ENCODE measurements at places on chromosomes 12 and 14.

DNA sequence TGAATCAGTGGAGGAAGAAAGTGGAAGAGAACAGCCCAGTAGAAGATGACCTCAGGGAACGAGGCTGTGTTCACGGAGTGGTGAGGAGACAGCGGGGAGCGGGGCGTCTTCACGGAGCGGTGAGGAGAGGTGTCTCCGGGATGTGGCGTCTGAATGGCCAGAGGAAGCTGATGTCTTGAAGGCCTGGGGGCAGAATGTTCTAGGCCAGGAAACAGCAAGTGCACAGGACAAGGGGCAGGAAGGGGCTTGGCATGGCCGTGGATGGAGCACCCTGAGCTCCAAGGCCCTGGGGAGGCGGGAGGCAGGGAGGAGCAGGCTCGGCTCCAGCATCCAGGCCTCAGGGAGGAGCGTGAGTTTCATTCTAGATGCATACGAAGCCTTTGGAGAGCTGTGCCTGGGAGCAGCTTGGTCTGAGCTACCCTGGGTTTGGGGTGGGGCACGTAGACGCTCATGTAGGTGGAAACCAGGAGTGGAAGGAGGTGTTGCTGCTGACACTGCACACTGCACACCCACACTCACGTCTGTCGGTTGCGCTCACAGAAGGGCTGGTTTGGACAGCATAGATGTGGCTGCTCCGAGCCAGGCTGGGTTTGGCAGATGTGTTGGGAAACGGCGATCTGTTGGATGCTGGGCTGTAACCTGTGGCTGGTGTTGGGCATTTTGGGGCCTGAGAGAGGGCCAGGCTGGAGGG lies 131.6 kb downstream of the ADGRD1 start:
- DNase-seq, result no peak

GRCh38 chr12:69415471-69416275 lies 54.5 kb upstream of the FRS2 start:
- DNase-seq, result no peak

DNA sequence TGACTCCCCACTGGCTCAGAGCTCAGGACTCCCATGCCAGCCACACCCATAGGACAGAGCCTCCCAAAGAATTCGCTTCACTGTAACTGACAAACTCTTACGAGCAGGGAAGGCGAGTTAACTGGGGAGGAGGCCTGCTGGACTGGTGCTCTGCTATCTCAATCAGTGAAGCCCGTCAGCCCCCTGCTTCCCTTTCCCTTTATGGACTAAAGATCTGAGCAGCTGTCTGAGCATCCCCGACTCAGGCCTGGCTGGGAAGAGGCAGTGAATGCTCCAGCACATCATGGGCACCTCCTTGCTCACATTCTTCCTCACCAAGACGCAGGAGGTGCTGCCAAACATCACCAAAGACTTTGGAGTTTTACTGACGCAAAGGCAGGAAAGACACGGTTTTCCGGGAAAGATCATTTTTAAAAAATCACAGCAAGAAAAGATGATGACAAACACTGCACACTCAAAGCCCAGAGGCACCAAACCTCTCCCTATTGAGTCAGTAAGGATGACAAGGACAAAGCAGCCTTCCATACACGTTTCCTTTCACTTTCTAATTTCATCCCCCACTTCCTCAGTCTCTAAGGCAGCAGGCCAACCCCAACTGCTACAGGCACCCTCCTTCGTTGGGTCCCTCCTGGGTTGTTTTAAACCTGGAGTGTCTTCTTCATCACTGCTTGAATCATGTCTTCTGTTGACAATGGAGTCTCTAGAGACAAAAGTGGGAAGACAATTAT lies 45.0 kb upstream of the P2RX7 start:
- DNase-seq, result no peak

- no peak for DNase-seq
Measured at GRCh38 chr12:64694130-64695040, 64.8 kb downstream of the GNS start.

GRCh38 chr12:52007158-52007921 lies 594 bp downstream of the TAMALIN start:
- DNase-seq, result no peak

- DNase-seq, result no peak
Measured at GRCh38 chr12:31820832-31821231, 92.0 kb upstream of the AMN1 start.

GRCh38 chr12:116133149-116133548 lies 144.3 kb downstream of the MED13L start:
- DNase-seq, result no peak

DNA sequence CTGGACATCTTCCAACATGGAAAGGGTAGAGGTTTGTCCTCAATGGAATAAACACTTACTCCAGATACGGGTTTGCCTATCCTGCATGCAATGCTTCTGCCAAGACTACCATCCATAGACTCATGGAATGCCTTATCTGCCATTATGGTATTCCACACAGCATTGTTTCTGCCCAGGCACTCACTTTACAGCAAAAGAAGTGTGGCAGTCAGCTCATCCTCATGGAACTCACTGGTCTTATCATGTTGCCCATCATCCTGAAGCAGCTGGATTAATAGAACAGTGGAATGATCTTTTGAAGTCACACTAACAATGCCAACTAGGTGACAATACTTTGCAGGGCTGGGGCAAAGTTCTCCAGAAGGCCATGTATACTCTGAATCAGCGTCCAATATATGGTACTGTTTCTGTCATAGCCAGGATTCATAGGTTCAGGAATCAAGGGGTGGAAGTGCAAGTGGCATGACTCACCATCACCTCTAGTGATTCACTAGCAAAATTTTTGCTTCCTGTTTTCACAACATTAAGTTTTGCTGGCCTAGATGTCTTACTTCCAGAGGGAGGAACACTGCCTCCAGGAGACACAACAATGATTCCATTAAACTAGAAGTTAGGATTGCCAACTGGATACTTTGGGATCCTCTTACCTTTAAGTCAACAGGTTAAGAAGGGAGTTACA lies 140.4 kb downstream of the SLC35F4 start:
- DNase-seq, result no peak

DNA sequence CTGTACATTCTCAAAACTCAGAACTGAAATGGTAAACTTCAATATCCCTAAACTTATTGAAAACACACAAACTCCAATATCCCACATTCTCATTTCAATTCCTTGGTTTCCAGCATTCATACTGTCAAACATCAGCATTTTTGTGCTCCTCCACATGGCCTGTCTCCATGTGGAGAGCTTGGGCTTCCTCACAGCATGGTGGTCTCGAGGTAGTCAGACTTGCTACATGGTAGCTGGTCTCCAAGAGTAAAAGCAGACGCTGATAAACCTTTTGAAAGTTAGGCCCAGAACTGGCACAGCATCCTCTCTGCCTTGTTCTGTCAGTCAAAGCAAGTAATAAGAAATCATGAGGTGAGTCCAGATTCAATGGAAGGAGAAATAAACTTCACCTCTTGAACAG lies 70.5 kb downstream of the VCPKMT start:
- DNase-seq, result no peak

DNA sequence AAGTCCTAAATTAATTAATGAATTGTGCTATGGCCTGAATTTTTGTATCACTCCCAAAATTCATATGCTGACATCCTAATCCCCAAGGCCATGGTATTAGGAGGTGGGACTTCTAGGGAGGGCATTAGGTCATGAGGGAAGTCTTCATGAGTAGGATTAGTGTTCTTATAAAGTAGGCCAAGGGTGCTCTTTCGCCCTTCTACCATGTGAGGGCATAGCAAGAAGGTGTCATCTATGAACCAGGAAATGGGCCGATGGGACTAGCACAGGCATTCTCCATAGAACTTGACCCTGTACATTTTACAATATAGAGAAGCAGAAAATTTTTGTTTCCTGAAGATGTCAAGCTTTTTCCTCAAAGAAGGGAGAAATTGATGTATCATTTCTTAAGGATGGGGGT lies 12.5 kb downstream of the SYT10 start:
- DNase-seq, result no peak

DNA sequence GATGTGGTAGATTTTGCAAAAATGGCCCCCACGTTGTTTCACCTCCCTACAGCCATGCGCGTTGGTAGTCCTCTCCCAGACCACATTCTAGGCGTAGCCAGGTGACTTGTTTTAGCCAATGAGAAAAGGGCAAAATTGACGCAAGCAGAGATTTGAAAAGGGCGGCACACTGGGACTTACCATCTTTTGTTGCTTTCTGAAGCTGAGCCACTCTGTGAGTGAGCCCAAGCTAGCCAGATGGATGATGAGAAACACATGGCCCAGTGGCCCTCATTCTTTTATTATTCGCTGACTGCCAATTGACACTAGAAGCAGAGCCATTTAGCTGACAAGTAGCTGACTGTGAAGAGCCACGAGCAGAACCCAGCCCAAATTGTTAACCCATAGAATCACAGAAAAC lies 142.0 kb upstream of the GZMB start:
- DNase-seq, result no peak

- no peak for DNase-seq
Measured at GRCh38 chr14:101008631-101009336, 105.3 kb upstream of the RTL1 start.

DNA sequence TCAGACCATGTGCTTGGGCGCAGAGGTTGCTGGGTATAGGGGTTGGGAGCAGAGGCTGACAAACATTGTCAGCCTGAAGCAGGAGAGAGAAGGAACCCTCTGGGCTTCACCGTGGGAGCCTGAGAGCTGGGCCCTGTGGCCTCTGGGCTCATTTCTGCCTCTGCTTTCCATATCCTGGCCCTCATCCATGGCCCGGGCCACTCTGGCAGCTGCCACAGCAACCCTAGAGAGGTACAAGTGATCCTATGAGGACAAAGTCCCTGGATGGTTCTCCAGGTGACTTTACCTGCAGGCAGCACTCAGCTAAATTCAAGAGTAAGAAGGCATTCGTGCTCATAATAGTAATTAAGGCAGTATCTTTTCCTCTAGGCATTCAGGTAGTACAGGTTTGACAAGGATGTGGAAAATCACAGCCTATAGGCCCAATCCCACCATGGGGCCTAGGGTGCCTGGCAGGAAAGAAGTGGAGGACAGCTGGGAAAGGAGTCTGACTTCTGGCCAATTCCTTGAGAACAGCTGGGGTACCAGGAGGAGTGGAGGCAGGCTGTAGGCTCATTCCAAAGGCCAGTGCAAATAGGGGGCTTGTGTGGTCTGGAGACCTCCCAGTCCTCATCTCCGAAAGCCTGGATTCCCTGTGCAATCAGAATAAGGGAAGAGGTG lies 3.6 kb upstream of the TTC7B start:
- no peak for DNase-seq

- no peak for DNase-seq
Measured at GRCh38 chr12:95959107-95959506, 16.0 kb downstream of the AMDHD1 start.

DNA sequence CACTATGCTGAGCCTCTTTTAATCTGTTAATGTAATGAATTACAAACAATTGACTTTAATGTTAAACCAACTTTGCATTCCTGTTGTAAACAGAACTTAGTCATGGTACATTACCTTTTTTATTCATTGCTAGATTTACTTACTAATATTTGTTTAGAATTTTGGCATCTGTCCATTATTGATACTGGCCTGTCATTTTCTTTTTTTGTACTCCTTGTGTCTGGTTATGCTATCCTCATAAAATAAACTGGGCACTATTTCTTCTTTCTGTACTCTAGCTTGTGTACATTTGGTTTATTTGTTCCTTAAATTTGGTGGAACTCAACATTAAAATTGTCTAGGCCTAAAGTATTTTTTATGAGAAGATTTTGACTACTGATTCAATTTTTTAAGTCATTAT lies 32.1 kb downstream of the SPATA7 start:
- DNase-seq, result no peak

GRCh38 chr12:30023186-30023585 lies 239.4 kb upstream of the TMTC1 start:
- DNase-seq, result no peak

DNA sequence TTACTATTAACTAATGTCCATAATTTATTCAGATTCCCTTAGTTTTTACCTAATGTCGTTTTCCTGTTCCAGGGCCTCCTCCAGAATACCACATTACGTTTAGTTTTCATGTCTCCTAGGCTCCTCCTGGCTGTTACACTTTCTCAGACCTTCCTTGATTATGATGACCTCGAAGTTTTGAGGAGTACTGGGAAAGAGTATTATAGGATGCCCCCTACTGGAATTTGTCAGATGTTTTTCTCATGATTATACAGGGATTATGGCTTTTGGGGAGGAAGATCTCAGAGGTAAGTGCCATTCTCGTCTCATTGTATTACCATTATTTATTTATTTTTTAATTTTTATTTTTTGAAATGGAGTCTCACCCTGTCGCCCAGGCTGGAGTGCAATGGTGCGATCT lies 17.7 kb upstream of the C1S start:
- DNase-seq, result no peak

GRCh38 chr12:122106843-122107242 lies 28.3 kb downstream of the MLXIP start:
- no peak for DNase-seq

DNA sequence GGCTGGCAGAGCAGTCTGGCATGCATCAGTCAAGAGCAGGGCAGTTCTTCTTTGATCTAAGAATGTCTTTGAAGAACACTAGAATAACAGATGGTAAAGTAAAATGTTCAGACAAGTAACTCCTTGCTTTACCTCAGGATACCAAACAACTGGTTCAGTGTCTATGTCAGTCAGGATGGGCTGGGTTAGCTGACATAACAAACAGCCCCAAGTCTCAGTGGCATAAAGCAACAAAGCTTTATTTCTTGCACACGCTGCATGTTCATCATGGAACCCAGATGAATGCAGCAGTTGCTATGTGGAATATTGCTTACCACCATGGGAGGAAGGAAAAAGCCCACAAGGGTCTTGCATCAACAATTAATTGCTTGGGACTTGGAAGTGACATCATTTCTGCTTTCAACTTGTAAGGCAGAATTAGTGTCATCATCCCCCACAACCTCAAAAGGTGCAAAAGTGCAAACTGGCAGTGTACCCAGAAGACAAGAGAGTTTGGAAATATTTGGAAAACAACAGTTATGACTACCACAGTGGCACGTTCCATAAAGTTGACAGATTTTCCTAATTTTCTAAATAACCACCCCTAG lies 21.2 kb downstream of the GPRC5D start:
- no peak for DNase-seq

- DNase-seq, result no peak
Measured at GRCh38 chr12:1464925-1465324, 129.5 kb downstream of the FBXL14 start.

GRCh38 chr12:130764073-130764472 lies 48.0 kb upstream of the RIMBP2 start:
- DNase-seq, result no peak

GRCh38 chr12:121003650-121004049 lies 12.6 kb downstream of the C12orf43 start:
- DNase-seq, result no peak

GRCh38 chr12:90938451-90938850 lies 16.5 kb downstream of the CCER1 start:
- DNase-seq, result no peak

GRCh38 chr12:118842866-118843265 lies 138.5 kb upstream of the SRRM4 start:
- no peak for DNase-seq

DNA sequence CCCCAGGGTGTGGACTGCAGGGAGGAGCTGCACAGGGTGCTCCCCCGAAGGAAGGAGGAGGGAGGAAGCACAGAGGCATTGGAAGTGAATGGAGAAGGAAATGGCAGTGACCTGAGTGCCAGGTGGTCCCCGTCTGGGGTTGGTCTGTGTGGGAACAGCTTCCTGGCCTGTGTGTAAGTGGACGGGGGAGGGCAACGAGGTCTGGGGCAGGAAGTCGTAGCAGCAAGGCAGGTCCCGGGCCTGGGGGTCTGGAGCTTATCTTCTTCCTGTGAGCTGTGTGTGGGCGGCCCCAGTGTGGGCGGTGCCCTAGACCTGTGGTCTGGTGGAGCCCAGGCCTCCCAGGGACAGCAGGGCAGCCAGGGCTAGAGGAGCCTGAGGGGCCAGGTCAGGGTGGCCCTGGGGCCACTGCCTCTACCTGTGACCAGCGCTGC lies 382.1 kb downstream of the TMEM121 start:
- DNase-seq, result no peak

Measured in cortex of kidney (tissue), 1 donor.